ENCODE measurements at places on chromosomes 6 and 20. TPM values are rescaled to one million over a fixed set of nuclear protein-coding genes. Genes with fewer than 3 reads are reported as not detected.

DAAM2 gene
- 11.2 TPM for total RNA-seq

THEMIS gene
- total RNA-seq: not detected

SIRPB1 gene
- total RNA-seq: 0.77 TPM

GABRR2 gene
- total RNA-seq: not detected

KIF25 gene
- total RNA-seq: not detected

PXDC1 gene
- total RNA-seq: 119 TPM

RTN4IP1 gene
- total RNA-seq: 2.8 TPM

ROS1 gene
- 0.34 TPM for total RNA-seq

CTCFL gene
- 0.23 TPM for total RNA-seq

SULF2 gene
- 105 TPM for total RNA-seq

RBM24 gene
- total RNA-seq: 3.0 TPM

ME1 gene
- total RNA-seq: 21.6 TPM

PMEPA1 gene
- total RNA-seq: 1.7 TPM

HINT3 gene
- 8.4 TPM for total RNA-seq

PPP1R3G gene
- 4.0 TPM for total RNA-seq

PGC gene
- not detected for total RNA-seq

STMND1 gene
- not detected for total RNA-seq

RIPOR3 gene
- total RNA-seq: 11.0 TPM

SAPCD1 gene
- total RNA-seq: 2.8 TPM

COL11A2 gene
- under 0.01 TPM for total RNA-seq

HMGCLL1 gene
- total RNA-seq: not detected

DNMT3B gene
- total RNA-seq: 1.2 TPM

KCNQ5 gene
- total RNA-seq: 0.17 TPM

Measured in pericardium fibroblast (primary cell).